ENCODE measurements at places on chromosomes 16 and 17.

- DNase-seq: no peak
Observed at GRCh38 chr17:34365340-34365739, 2.3 kb upstream of the CCL1 start.

GRCh38 chr17:16989230-16989952 lies 17.5 kb upstream of the TNFRSF13B start:
- DNase-seq: no peak

DNA sequence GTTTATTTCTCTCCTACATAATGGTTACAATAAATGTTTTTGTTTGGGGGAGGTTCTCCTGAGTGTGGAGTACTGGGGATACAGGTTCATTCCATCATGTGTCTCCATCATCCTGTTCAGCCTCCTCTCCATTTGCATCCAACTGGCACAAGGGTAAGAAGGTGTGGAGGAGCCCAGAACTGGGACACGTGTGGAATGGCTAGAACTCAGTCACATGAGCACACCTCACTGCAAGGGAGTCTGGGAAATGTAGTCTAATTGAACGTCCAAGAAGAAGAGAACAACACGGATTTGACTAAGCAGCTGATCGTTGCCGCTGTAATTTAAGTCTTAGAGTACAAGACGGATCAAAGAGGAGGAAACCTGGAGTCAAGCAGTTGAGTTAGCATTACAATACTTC lies 6.1 kb downstream of the OR1A1 start:
- DNase-seq: no peak

DNA sequence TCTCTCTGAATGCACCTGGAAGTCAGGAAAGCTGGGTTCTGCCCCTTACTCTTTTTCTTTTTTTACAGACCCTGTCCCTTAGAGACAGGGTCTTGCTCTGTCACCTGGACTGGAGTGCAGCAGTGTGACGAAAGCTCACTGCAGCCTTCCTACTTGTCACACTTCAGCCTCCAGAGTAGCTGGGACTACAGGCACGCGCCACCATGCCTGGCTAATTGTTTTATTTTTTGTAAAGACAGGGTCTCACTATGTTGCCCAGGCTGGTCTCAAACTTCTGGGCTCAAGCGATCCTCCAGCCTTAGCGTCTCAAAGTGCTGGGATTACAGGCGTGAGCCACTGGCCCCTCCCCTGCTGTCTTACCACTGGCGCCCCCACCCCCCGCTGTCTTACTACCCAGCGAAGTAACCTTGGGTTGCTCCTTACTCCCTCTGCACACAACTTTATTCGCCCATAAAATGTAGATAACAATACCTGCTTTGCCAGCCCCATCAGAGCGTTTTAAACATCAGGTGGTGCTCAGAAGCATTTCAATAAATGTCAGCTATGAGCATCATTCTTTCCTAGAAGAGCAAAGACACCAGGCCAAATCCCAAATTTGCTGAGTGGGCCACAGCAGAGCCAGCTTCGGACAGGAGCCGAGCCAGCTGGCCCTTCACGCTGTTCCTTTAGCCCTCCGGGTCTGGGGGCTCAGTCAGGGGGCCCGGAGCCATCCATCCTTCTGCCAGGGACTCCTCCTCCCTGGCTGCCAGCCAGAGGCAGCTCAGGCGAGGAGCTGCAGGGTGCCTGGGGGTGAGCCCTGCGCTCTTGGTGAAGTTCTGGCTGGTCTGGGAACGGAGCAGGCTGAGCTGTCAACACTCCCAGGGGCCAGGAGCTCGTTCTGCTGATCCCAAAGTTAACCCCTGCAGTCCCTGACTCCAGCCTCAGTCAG lies 24.4 kb downstream of the SRL start:
- DNase-seq: no peak

Data from stimulated activated CD8-positive, alpha-beta memory T cell treated with anti-CD3 and anti-CD28 coated beads, Interleukin-15, amount 100 ng/mL, for 1 hour (primary cell).